ENCODE measurements at places on chromosomes 11 and 22.

GRCh38 chr11:11363674-11364073, 10.6 kb upstream of the CSNK2A3 start:
- no peak for DNase-seq

GRCh38 chr22:40323681-40324171, 22.6 kb upstream of the ADSL start:
- no peak for DNase-seq

DNA sequence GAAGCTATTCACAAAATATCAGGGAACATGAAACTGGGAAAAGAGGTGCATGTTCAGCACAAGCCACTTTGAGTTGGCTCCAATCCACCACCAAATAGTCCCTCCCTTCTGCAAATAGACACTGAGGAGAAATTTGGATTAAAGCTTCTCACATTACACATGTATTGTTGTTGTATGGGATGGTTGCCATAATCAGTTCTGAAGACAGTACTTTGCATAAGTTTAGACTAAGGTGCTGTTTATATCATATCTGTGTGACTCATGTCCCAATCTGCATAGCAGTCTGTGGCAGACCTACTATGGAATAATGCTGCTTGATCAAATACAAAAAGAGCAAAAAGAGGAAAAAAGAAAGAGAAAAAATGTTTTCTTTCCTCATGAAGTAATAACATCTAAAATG, 376.7 kb upstream of the DDI1 start:
- DNase-seq: no peak

GRCh38 chr11:126733685-126734084, 266.9 kb downstream of the KIRREL3 start:
- no peak for DNase-seq

DNA sequence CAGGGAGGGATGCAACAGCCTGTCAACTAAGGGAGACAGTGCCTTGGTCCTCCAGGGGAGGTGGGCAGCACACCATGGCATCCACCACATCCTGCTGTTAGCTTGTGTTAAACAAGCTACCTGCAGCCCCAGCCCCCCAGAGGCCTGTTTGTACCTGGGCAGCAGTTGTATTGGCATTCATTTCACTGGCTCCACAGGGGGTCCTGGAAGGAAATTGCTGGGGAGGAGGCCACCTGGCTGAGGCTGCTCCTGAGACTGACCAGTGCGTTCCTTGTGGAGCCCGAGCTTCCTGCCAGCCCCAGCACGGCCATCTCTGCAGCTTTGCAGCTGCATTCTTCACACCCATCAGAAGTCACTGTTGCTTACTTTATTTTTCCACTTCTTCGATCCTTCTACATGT, 479.9 kb downstream of the INSC start:
- no peak for DNase-seq

- peak; percentile 22 for DNase-seq
These were observed 101.7 kb downstream of the MORC2 start for GRCh38 chr22:30866811-30867271.

GRCh38 chr11:67056267-67057204, at the start of gene RHOD:
Gene RHOD (plus strand): TSS chr11:67056847. CDS start chr11:67056903, 56 bp downstream.
- peak; percentile 18 for DNase-seq

GRCh38 chr11:69114811-69115523, 40.8 kb upstream of the SMIM38 start:
- DNase-seq: no peak

DNA sequence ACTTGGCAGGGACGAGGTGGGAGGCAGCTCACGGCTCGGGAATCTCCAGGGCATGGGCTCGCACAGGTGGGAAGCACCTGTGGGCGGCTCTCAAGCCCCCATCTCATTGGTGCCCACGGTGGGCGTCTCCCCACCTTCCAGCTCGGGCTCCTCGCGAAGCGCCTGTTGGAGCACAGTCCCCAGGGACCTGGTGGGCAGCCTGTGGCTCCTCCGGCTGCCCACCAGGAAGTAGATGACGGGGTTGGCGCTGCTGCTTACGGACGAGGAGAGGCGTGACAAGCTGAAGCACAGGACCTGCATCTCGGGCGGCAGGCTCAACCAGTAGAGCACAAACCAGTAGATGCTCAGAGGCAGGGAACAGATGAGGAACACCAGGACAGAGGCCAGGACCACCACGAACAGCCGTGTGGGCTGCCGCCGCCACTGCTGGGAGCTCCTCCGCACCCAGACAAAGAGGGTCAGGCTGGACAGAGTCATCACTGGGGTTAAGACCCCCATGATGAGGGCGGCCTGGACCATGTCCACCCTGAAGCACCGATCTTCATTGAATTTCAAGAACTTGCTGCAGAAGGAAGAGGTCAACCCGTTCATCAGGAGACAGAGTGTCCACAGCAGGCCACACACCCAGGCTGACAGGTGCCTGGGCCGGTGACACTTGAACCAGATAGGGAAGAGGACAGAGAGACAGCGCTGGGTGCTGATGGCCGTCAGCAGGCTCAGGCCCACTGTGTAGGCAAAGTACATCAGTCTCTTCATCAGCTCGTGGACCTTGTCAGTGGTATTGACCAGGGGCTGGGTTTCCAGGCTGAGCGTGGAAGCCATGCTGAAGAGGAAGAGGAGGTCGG, 633 bp downstream of the MRGPRD start:
- no peak for DNase-seq

DNA sequence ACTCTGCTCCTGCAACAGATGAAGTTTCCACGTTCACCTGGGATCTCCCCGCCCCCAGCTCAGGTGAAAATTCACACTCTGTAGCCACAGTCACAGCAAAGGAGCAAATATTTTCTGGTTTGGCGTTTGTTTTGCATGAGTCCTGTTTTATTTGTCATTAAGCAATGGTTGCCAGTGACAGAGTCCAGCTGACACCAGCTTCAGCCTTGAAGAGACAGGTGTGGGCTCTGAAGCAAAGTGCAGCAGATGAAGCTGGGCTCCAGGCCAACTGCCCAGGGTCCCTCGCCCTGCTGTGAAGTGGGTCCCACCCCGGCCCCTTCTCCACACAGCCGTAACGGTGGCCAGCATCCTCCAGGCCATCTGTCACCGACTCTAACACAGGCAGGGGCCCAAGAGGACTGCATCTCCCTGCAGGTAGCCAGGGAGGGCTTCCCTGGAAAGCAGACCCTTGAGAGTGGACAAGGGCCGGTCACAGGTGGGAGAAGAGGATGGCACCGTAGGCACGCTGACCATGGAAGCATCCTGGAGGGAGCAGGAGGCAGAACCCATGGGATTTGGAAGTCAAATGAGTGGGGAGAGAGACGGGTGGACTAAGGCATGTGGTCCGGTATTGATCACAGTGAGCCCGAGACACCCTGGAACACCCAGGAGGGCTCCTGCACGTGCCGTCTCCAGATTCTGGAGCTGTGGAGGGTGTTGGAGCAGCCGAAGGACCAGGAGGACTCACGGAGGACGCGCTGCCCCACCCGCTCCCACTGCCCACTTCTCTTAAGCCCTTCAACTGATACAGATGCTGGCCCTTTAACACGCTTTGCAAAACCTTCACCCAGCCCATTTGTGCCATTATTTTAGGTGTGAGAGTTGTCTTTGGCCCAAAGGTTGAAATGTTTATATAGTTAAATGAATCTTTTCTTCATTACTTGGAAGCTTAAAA, 294.5 kb downstream of the BRD1 start:
- DNase-seq: no peak

GRCh38 chr11:134008634-134009071, 51.9 kb upstream of the IGSF9B start:
- no peak for DNase-seq

GRCh38 chr22:39147335-39148025, 5.0 kb downstream of the CBX7 start:
- no peak for DNase-seq

GRCh38 chr11:119722281-119722794, 6.7 kb downstream of the NECTIN1 start:
- DNase-seq: no peak

DNA sequence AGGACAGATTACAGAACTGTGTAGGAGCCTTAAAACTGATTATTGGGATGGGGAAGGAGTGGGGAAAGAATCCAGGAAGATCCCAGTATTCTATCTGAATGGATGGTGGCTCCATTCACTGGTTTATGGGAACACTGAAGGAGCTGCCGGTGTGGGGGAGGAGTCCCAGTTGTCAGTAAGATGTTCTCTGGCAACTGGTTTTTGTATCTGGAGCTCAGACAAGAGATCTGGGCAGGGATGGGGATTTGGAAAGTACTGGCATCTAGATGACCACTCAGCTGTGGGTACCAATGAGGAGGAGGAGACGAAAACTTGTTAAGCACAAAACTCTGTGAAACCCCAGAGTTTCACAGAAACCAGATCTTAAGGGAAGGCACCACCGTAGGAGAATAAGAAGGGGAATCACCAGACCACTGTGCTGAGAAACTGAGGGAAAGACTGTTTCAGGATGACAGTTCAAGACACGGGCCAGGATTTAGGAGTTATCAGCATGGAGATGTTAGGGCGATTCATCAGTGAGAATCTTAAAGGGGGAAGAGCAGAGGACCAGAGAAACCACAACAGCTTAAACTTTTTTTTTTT, 28.1 kb downstream of the LDLRAD3 start:
- DNase-seq: no peak

DNA sequence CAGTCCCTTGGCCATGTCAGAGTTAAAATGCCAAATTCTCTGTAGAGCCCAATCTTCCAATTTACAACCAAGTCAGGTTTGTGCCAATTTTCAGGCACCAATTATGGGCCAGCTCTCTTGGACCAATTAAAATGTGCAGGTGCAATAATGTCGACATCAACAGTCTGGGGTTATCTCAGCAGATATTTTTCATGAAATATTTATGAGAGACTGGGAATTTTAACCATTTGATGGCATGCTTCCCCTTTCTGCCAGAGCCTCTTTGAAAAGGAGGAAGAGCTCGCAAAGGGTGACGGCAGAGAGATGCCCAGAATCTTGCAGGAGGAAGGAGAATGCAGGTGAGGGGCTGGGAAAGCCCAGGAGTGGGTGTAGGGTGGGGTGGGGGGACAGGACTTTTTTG, 100.8 kb upstream of the SYT13 start:
- DNase-seq: no peak

- DNase-seq: no peak
These were observed 666 bp downstream of the SLC25A18 start for GRCh38 chr22:17563936-17564391.

DNA sequence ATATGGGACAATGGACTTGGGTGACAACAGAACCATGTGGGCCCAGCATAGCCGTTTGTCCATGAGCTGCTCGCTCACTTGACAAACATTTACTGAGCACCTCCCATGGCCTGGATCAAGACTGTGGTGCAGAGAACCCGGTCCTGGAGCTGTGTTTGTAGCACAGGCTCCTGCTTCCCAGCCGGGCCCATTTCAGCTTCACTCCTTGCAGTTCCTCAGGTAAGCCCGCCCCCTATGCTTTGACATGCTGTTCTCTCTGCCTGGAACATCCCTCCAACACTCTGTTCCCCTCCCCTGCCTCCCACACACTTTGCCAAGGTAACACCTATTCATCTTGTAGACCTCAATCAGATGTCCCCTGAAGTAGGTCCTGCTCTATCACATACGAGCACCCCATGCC, 19.3 kb upstream of the IGSF22 start:
- no peak for DNase-seq

DNA sequence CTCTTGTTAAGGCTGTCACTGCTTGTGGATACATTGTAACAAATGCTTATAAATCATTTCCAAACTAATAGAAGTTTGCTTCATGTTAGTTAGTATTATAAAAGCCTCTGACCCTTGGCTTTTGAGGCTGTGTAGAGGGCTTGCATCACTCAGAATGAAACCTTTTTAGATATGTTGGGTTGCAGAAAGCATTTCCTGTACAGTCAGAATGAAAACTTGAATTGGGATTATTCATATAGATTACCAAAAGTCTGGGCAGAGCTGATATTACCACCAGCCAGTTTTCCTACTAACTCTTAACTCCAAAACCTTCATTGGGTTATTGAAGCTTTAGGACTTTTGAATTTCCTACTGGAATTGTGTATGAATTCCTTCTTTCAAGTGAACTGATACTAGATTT, 12.0 kb downstream of the KMT2A start:
- no peak for DNase-seq

GRCh38 chr11:71309181-71309580, 56.8 kb upstream of the SHANK2 start:
- DNase-seq: no peak

Data from hematopoietic multipotent progenitor cell treated with erythropoietin and hydrocortisone succinate and interleukin-3 and kit ligand, for 4 days (in vitro differentiated cells).